ENCODE measurements at places on chromosomes 4 and X.

DNA sequence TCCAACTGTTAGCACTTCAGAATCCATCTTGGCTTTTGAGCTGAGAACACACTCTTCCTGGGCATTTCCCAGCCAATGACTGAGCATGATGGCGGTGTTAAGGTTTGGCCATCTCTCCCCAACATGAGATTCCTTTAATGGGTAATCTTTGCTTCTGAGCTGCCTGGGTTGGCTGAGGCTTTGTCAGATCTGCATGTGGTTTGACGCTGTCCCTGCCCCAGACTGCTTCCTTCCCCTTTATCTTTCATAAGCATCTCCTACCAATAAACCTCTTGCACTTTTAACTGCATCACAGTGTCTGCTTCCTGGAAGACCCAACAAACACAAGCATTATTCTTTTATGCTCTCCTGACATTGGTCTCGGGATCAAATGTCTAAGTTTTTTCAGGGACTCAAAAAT, 31.5 kb upstream of the DIPK2B start:
- peak; percentile 37 for DNase-seq

DNA sequence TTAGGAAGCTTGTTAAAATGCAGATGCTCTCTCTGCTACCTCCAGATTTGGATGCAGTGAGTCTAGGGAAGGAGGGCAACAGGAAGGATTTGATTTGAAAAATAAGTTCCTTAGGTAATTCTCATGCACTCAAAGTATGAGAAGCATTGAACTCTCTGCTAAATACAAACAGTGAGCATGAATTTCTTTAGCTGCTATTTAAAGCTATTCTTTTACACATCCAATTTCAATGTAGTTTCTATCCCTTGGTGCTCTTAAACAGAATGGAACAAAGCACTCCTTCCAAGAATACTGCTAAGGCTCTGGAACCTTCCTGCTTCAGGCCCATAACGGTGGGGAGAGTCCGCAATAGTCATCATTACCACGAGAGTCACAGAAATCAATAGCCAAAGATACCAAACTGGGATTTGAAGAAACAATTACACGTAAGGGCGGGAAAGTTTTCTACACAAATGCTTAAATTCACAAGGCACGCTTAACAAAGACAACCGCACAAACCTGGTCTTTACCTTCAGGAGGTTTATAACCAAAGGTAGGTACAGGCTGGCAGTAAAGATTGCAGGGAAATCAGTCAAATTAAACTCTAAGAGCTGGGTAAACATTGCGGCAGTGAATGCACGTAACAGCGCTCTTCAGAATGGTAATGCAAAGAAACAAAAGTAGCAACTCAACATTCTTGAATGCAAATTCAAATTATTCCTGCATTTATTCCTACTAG, 123.2 kb upstream of the NAP1L5 start:
- DNase-seq: no peak

- DNase-seq: peak; percentile 2
Observed at GRCh38 chr4:51906167-51906958, 63.4 kb downstream of the DCUN1D4 start.

DNA sequence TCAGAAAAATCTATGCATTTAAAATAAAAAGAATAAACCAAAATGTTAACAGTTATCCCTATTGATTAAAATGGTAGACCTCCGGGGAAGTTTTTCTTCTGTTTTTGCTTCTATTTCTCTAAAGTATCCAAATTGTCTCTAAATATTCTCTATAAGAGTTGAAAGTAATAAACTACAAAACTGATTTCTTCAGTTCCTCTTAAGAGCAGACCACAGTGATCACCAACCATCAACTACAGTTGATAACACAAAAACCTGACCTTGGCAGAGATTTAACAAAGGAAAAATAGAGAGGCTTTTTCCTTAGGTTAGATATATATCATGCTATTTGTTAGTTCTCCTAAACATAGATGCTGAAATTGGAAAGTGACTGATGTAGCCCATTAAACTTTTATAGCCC, 27.3 kb downstream of the DDX60 start:
- no peak for DNase-seq

- peak; percentile 12 for DNase-seq
Observed at GRCh38 chrX:8738588-8739189, 6.8 kb upstream of the ANOS1 start.

DNA sequence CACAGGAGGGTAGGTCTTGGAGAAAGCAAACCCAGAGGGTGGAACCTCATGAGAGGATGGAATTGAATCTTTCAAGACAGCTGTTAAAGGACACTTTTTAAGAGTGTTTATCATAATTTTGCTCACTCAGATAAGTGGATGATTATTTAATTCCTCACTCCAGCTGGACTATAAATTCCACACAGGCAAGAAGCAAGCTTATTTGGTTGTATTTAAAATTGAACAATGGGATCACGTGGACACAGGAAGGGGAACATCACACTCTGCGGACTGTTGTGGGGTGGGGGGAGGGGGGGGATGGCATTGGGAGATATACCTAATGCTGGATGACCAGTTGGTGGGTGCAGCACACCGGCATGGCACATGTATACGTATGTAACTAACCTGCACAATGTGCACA, 116.3 kb downstream of the DHRSX start:
- no peak for DNase-seq

DNA sequence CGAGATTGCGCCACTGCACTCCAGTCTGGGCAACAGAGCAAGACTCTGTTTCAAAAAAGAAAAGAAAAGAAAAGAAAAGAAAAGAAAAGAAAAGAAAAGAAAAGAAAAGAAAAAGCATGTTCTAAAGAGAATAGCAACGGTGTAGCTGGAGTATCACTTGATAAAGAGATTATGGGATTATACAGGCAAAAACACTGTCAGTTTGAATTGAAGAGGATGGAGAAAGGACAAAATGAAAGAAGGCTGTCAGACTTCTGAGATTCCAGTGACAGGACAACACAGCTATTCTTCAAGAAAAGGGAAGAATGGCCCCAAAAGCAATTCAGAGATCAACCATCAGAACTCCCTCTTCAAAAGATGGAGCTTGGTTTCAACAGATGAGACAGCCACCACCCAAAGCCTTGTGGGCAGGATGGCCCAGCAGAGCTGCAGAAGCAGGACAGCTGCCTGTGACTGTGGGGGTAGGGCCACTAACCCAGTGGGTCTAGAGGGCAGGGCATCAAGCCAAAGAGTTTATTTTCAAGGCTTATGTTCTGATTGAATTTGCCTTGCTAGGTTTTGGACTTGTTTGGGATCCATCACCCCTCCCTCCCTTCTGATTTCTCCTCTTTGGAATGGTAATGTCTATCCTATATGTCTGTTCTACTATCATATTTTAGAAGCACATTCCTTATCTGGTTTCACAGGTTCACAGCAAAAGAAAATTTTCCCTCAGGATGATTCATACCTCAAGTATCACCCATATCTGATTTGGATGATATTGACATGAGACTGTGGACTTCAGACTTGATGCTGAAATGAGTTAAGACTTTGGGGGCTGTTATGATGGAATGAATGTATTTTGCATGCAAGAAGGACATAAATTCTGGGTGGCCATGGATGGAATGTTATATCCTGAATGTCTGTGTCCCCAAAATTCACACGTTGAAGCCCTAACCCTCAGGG, 17.5 kb downstream of the RFC1 start:
- DNase-seq: no peak

DNA sequence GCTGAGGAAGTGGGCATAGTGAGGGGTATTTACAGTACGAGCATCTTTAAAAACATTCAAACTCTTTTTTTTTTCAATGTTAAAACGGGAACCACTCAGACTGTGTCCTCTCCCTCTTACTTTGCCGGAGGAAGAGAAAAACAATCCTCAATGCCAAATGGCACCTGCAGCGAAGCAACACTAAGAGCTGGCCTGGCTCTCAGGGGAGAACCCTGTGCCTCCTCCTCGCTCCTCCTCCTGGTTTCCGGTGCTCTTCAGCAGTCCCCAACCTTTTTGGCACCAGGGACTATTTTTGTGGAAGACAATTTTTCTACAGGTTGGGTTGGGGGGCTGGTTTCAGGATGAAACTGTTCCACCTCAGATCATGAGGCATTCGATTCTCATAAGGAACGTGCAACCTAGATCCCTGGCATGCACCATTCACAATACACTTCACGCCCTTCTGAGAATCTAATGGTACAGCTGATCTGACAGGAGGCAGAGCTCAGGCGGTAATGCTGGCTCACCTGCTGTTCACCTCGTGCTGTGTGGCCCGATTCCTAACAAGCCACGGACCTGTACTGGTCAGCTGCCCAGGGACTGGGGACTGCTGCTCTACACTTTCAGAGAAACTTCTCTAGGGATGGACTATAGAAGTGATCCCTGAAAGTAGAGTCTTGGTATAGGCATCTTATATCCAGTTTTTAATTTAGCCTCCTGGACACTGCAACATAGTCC, 404.1 kb downstream of the RAPGEF2 start:
- no peak for DNase-seq

GRCh38 chr4:177546745-177547144, 104.5 kb upstream of the AGA start:
- DNase-seq: no peak

DNA sequence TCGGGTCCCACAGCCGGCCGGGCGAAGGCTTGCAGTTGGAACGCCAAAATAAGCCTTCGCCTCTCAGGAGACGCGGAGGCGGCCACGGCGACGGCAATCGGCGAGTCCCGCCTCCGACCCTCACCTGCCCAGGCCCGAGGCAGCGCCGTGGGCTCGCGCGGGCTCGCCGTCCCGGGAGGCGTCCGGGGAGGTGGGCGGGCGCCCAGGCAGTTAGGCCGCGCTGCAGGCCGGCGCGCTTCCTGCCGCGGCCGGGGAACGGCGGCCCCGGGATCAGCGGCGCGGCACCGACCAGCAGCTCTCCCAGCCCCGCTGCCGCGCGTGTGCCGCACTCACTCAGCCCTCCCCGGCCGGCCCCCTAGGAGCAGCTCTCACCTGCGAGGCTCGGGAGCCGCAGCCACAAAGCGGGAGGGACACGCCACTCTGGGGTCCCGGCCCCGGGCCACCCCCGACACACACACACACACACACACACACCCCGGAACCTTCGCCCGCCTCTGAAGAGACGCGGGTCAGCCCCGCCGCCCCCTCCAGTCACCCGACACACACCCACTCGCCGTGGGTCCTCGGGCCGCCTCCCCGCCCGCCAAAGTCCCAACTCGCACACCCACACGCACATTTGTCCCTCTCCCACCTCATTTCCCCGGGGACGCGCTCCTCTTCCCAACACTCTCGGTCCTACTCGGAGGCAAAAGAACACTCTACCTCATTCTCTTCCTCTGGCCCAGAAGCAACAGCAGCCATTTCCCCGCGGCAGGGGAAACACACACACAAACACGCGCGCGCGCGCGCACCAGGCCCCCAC, at the start of gene CNOT6L:
CNOT6L (minus strand) TSS at position 767 of the 802 bp plus-strand sequence; CDS start at position 707, 60 bp downstream.
- DNase-seq: peak; percentile 89

DNA sequence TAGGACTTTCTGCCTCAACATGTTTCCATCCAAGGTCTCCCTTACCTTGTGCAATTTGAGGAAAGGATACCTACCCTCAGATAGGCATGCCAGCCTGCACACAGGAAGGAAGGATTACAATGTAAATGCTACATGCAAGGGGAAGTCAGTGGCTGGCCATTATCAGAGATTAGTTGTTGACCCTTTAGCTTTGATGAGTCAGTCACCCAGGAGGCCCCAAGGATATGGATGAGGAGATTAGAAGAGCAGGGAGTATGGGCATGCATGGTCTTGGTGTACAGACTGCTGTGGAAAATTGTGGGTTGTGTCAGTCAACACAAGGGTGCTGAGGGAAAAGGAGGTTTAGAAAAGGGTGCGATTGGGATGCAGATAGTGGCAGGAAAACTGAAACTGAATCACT, 92.0 kb downstream of the GUCY2F start:
- DNase-seq: no peak

- DNase-seq: no peak
Observed at GRCh38 chr4:95606739-95607138, 58.0 kb upstream of the UNC5C start.

Measured in CD4-positive, alpha-beta T cell treated with Interleukin-10 for 1 hour (primary cell).